ENCODE measurements at places on chromosomes 7 and 10.

GRCh38 chr10:37754538-37755323 lies 102.7 kb downstream of the ZNF248 start:
- DNase-seq: no peak

DNA sequence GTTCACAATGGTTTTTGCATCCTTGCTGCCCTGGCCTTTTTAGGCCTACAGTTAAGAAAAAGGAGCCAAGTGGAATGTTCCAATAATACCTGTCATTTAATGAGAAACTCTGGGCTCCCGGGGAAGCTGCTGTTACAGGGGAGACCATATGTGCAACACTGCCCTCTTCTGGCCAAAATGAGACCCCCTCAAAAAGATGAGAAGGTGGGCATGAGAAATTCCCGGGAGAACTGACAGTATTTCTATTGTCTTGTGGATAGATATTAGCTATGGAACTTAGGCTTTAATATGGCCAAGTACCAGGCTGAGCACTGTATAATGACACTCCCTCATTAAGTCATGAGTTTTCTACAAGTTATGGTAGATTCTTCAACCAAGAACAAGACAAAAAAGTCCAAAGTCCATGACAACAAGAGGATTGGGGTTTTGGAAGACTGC lies 99.4 kb downstream of the CCDC3 start:
- DNase-seq: peak; percentile 21

DNA sequence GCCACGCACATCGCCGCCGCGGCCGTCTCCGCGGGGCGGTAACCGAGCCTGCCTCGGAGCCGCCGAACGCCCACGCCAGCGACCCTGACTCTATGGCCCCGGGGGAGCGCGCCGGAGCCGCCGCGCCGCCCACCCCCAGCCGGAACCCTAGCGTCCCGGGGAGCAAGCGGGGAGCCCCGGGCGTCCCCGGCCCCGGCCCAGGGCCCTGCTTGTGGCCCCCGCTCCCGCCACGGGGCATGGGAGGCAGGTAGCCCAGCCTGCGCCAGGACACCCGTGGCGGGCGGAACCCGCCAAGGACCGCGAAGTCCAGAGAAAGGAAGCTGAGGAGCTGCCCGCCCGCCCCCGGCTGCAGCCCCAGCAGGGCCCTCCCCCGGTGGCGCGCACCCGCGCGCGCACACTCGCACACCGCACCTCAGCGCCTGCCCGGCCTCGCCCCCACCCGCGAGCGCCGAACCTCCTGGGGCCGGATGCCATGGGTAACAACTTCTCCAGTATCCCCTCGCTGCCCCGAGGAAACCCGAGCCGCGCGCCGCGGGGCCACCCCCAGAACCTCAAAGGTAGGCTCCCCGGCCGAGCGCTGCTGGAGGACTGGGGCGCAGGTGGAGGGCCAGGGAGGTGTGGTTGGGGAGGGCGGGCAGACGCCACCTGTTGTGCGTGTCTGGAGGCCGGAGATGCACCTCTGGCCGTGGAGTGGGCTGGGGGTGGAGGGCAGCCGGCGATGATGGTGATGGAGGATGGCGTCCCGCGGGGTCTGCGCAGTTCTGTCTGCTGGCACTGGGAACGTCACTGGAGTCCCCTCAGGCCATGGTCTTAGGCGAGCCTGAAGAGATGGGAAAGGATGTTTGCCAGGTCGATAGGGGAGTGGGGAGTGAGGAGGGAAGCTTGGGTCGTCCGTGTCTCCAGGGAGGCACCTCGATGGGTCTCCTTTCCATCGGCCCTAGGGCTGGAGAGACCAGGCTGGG lies 692 bp downstream of the NEURL1 start:
- DNase-seq: no peak

GRCh38 chr7:152949253-152949652 lies 189.7 kb downstream of the ACTR3B start:
- DNase-seq: no peak

DNA sequence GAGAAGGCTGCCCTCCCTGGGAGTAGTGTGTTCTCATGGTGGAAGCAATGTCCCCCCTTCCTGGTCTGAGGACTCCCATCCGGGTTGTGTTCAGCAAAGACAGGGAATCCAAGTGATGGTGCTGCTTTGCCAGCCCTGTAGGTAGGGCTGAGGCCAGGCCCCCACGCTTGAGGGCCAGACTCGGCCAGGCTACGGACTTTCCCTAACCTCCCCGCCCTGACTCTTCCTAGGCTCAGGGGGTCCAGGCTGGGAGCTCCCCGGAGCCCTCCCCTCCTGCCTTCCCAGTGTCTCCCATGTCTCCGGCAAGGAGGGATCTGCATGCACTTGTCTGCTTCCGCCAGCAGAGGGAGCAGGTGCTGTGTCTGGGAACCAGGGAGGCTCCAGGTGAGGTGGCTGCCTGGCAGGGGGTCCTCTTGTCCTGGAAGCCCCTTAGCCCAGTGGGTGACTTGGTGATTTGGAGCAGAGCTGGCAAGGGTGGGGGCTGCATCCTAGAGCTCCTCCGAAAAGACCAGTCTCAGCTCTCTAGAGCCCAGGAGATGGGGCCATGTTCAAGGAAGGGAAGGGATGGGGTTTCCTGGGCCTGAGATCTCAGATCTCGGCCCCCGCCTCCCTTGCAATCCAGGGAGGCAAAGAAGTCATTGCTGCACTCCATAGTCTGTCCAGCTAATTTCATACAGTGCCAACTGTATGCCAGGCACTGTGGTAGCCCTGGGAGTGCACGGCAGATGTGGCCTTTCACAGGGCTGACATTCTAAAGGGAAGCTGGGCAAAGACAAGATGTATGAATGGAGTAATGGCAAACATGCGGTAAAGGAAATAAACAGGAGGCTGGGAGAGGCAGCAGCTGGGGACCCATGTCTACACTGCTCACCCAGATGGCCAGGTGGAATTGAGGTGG lies 20.3 kb upstream of the SFRP5 start:
- peak; percentile 9 for DNase-seq

- DNase-seq: no peak
Measured at GRCh38 chr10:79234391-79235315, 112.6 kb upstream of the PPIF start.

GRCh38 chr7:27501001-27501400 lies 161.7 kb downstream of the HIBADH start:
- DNase-seq: no peak

- no peak for DNase-seq
Measured at GRCh38 chr7:141928146-141928844, 12.1 kb downstream of the OR9A4 start.

- DNase-seq: no peak
Measured at GRCh38 chr10:102579328-102579727, 65.0 kb upstream of the TRIM8 start.

- peak; percentile 31 for DNase-seq
Measured at GRCh38 chr7:13262929-13263530, 575.6 kb downstream of the ARL4A start.
